ENCODE measurements at places on chromosomes 5 and 9.
A peak's percentile ranks its signal among the peaks of the same experiment; 100 is the strongest.

DNA sequence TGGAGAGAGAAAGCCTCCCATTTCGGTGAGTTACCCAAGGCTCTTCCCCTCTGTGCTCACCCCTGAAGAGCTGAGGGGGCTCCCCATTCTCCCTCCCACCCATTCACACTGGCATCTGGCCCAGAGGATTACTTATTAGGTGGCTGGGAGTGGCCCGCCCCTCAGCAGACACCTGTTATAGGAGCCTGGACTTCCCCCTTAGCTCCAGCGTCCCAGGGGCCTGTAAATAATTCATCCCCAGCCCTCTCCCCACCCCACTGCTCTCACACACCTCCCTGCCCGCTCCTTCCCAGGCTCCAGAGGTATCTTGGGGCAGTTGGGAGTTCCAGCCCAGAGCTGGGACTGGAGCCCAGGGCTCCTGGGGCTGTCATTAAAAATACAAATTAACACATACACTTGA lies 11.6 kb upstream of the SLC6A7 start:
- no peak for DNase-seq

DNA sequence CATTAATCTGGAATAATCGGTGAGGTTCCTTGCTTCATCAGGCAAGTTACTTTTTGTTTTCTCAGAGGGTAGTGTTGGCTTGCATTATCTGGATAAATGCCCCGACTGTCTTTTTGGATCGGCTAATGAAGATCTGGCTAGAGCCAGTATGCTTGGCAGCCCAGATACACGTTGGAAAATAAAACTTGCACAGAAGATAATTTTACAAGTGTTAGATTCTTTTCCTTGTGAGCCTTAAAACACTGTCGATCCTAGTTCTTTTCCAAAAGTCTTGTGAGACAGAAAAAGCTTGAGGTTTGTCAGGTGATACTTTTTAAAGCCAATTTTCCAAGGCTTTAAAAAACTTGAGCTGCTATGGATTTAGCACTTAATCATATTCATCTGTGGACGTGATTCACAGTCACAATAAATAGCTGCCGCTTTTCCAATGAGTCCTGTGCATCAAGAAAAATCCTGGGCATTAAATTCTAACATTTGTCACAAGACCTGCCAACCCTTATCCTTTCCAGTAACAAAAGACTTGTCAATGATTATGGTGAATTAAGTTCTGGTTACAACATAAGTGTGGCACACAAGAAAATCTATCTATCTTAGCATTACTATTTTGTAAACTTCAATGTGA lies 68.5 kb downstream of the PRLR start:
- DNase-seq = no peak

DNA sequence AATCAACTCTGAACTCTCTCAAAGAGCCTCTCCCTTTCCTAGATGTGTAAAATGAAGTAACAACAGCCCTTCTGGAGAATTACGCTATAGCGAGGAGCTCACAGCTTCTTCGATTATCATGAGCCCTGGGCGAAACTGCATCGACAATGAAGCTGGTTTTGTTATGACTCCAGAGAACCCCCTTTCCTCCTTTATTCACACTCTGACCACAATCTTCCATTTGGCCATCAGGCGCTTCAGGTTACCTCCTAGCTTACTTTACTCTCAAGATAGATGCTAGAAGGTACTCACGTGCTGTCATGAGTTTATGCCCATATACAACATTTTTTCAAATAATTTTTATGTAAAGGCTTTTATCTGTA lies 362.7 kb upstream of the RFX3 start:
- no peak for DNase-seq

GRCh38 chr5:79685627-79686026 lies 4.0 kb upstream of the CMYA5 start:
- DNase-seq = no peak

DNA sequence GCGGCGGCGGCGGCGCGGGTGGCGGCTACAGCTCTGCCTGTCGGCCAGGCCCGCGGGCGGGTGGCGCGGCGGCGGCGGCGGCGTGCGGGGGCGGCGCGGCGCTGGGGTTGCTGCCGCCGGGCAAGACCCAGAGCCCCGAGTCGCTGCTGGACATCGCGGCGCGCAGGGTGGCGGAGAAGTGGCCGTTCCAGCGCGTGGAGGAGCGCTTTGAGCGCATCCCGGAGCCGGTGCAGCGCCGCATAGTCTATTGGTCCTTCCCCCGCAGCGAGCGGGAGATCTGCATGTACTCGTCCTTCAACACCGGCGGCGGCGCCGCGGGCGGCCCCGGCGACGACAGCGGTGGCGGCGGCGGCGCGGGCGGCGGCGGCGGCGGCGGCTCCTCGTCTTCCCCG lies 296 bp downstream of the ZSWIM6 start:
- DNase-seq = no peak

DNA sequence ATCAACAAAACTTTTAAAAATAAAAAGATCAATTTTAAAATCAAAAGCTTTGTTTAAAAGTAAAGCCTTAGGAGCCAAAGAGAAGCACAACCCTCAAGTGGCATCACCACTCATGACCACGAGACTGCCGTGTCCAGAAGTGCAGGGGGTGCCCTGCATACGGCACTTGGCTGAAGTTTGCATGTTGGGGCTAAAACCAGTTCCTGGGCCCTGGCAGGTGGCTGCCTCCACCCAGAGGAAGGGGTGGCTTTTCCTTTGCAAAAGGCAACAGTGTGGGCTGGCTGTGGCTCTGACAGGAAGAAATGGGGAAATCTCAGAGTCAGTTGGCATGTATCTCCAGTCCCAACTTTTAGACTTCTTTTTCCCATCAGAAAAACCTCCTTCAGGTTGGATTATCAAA lies 15.3 kb downstream of the TRMO start:
- no peak for DNase-seq

- DNase-seq = no peak
These were observed 116.0 kb downstream of the ARHGAP26 start for GRCh38 chr5:142886211-142886610.

DNA sequence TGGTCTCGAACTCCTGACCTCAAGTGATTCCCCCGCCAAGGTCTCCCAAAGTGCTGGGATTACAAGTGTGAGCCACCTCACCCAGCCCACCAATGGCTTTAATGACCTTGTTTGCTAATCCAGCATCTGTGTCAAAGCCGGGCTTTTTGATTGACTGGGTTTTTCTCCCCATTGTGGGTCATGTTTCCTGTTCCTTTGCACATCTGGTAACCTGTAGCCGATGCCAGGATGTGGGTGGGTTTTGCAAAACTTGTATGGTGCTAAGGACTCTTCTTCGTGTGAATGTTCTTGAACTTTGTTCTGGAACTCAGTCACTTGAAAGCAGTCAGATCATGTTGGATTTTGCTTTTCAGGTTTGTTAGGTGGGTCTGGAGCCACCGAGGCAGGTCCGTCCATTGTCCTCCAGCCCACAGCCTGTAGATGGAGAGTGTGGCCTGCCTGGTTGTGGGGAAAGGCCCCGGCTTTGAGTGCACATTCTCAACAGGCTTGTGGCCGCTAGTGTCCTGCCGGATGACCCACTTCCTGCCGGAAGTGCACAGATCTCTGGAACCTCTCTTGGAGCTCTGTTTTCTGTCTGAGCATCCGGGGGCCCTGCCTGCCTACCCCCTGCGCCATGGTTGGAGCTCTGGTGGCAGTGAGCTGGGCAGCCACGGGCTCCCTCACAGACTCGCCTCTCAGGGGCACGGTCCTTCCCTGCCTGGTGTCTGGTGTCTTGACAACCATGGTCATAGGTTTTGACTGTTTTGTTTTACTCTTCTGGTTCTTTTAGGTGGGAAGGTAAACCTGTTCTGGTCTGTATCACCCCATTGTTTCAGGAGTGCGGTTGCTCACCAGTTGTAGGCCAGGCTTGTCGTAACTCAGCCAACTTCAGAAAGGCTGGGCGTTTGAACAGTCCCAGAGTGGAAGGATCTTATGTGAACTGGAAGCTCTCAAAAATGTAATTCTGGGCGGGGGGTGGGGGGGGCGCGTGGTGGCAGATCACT lies 69.6 kb upstream of the CACNA1B start:
- no peak for DNase-seq

- DNase-seq = no peak
These were observed 316.3 kb downstream of the GABRB2 start for GRCh38 chr5:161230221-161230620.

GRCh38 chr5:73624888-73625287 lies 1.1 kb upstream of the ARHGEF28 start:
- no peak for DNase-seq

DNA sequence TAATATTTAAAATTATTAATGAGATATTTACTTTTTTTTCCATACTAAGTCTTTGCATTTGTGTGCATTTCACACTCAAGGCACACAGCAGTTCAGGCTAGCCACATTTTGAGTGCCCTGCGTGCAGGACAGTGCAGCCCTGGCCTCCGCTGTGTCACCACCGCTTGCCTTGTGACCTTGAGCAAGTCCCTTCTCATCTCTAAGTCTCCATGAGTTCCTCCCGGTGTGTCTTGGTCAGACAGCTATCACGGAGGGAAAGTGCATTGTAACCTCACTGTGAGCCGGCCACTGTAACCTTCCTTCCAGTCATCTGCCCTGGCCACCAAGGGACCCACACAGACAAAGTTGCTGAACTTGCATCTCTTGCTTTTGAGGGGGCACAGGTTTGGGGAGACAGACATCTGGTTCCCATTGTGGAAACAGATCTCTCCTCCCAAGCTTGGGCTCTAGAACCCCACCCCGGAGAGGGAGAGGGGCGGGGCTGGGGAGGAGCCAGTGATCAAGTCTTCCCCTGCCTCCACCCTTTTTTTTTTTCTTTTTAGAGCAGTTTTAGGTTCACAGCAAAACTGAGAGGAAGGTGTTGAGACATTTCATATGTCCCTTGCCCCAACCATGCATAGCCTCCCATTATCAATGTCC lies 96.8 kb downstream of the C9orf50 start:
- no peak for DNase-seq

- DNase-seq = no peak
These were observed 3.2 kb upstream of the C5orf63 start for GRCh38 chr5:127076315-127077129.

DNA sequence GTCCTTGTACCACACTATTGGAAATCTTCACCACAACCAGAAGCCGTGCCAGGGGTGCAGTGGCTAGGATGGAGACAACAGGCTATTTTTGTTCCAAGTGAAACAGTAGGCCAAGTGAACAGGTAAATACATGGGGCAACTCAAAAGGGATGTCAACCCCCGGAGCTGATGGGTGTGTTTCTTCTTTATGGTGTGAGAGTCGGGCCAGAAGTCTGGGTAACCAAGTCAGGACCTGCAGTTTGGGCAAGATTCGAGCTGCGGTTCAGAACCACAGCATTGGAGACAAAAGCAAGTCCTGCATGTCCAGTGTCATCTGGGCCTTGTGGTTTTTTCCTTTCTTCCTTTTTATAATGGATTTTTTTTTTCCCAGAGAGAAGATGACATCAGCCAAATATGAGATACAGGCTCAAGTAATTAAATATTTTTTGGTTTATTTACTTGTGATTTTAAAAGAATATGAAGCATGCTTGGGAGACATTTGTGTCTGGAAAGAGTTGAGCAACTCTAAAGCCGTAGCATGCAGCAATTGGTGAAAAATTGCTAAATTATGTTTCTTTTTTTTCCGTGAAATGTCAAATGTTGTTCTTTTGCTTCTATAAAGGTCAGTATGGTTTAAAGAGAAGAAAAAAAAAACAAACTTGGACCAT lies 261.6 kb downstream of the ARRDC3 start:
- DNase-seq = no peak

DNA sequence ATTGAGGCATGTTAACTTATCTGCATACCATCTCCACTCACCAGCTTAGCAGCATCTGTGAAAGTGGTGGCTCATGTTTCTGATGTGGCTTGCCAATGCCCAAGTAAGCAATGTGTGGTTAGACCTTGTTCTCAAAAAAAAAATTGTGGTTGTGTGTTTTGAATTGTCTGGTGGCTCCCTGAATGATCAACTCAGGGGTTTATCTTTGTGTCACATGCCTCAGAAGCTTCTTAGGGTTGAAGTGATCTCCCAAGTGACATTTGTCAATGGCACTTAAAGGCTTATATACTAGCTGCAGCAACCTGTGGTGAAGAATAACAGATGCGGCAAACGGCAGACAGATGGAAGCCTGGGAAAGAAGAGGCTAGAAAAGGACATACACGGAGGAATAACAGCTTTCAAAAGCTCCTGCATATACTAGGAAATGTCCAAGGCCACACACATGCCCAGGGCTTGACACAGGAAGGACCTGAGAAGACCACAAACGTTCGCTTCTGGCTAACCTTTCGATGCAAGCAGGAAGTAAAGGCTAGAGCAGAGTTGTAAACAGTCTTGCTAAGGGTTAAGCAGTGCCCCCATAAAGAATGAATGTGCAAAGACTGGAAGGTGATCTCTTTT lies 42.2 kb upstream of the FSD1L start:
- peak; percentile 30 for DNase-seq

GRCh38 chr5:149002053-149002452 lies 60.8 kb downstream of the SH3TC2 start:
- DNase-seq = no peak

DNA sequence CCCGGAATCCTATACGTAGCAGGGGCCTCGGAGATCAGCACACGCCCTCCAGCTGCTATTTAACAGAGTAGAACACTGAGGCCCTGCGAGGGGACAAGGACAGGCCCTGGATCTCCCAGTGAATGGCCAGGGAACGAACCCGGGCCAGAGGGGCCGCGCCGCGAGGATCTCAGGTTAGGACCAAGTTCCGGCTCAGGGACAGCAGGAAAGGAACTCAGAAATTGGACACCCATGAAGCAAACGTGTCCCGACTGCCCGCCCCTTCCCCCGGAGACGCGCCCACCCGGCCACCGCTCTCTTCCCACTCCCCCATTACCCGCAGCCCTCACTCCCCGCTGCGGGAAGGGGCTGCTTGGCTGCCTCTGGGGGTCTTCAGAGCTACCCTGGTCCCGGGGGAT lies 1.0 kb upstream of the FOXE1 start:
- DNase-seq = no peak

- DNase-seq = no peak
These were observed 34.3 kb upstream of the FSD1L start for GRCh38 chr9:105413525-105413924.

- no peak for DNase-seq
These were observed 37.9 kb downstream of the ADRB2 start for GRCh38 chr5:148864113-148864841.

DNA sequence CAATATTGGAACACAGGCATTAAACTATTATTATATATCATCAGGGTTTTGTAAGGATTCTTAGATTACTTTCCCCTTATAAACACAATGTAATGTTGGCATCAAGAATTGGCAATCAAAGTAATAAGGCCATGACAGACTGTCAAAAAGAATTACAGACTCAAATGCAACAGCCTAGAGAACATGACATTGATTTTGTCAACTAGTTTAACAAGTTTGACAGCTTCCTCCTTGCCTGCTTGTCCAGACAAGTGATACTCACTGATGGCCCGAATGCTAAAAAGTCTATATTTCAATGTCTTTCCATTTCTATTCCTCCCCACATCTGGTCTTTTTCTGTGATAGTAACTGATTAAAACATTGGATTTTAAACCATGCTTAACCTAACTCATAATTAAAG lies 6.4 kb upstream of the ANKRD31 start:
- no peak for DNase-seq

- no peak for DNase-seq
These were observed 379.7 kb downstream of the MAT2B start for GRCh38 chr5:163885117-163885516.

DNA sequence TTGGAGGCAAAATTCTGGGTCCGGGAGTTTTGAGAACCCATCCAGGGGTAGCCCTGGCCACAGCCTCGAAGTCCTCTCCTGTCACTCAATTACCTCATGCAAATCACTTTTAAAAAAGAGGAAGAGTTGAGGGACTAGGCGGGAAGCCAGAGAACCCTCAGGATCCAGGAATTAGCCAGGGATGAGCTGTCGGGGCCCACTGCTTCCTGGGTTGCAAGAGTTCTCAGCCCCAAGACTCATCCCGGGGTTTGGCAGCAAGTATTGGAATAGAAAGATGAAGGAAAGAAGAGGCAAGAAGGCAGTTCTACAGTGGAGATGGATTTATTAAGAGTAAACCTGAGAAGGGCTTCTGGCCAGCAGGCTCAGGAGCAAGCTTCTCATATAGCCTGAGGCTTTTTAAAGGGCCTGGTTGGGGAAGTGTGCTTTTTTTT lies 25.6 kb downstream of the C9orf50 start:
- DNase-seq = no peak

Data from stimulated activated CD4-positive, alpha-beta T cell treated with anti-CD3 and anti-CD28 coated beads, TNF-alpha, amount 100 ng/mL, for 48 hours (primary cell).